ENCODE measurements at places on chromosomes 4 and X.

DNA sequence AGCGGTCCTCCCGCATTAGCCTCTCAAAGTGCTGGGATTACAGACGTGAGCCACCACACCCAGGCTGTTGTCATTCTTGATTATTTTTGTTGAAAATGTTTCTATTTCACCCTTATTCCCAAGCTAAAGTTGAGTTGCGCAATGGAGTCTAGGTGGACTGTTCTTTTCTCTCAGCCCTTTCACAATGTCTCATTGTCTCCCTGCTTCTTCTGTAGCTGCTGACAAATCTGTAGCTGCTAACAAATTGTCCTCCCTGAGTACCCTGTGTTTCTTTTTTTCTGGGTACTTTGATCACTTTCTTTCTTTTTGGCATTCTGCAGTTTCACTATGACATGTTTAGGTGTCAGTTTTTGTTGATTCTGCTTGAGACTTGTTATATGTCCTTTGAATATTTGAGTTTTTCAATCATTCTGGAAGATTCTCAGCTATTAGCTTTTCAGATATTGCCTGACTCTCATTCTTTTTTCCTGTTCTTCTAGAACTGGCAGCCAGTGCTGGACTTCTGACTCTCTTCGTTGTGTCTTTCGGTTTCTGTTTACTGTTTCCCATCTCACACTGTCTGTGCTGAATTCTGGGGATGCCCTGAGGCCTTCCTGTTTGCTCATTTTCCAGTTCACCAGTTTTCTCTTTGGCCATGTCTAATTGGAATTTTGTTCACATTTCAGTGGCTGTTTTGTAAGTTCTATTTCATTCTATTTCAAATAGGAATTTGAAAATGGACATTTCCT is 6.6 kb downstream of the ABCD1 start:
- no peak for DNase-seq

GRCh38 chr4:16914208-16914607 is 15.8 kb upstream of the LDB2 start:
- DNase-seq, result no peak

- no peak for DNase-seq
These were observed 19.4 kb upstream of the SEL1L3 start for GRCh38 chr4:25882226-25882625.

- no peak for DNase-seq
These were observed 141.6 kb downstream of the PCDH18 start for GRCh38 chr4:137390707-137391106.

- peak; percentile 1 for DNase-seq
These were observed 375.3 kb downstream of the IDS start for GRCh38 chrX:149129767-149130166.

DNA sequence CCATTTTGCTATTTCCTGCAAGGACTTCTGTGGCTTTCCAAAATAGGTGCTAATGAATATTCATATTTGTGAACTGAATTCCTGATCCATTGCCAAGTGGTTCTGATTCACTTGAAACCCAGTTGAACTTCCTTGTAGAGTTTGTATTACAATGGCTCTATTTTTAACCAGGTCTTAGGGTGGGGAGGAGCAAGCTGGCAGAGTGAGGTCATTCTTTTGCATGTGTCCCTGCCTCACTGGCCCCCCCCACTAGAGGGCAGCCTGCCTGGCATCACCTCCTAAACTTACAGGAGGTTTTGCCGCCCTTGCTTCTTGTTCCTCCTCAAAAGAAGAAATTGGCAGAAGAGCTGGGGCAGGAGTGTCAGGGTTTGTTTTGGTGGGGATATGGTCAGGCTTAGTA is 10.5 kb downstream of the PTTG2 start:
- DNase-seq, result peak; percentile 33

GRCh38 chr4:23245203-23245832 is 552.6 kb downstream of the GBA3 start:
- no peak for DNase-seq

- DNase-seq, result peak; percentile 16
These were observed 54.9 kb downstream of the F8 start for GRCh38 chrX:154967603-154968002.

DNA sequence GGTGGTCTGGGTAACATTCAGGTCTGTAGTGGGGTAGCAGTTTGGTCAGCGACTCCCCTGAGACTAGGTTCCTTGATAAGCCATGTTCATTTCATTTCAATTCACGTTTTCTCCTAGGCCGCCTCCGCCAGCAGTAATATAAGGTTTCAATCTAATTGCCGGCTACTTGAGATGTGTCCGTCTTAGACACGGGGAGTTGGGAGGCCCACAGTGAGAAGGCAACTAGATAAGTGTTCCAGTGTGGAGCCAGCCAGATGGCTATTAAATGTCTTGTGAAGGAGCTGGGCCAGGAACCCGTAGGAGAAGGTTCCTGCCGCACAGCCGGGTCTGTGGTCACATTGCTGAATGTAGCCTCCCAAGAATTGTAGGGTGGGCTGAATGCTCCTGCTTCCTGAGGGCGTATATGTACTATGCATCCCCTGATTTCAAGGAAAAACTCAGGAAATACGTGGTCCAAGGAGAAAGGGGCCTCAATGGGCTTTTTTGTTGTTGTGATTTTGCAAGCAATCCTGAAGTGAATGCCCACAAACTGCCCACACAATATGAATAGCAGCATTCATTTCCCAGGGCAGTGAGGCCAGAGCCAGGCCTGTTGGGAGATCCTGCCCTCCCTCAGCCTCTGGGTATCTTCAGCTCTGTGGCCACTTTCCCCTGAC is 220.6 kb upstream of the RPL34 start:
- no peak for DNase-seq
